ENCODE measurements at places on chromosomes 2 and 18. TPM values are rescaled to one million over a fixed set of nuclear protein-coding genes. Genes with fewer than 3 reads are reported as not detected.
A peak's percentile ranks its signal among the peaks of the same experiment; 100 is the strongest.

DNA sequence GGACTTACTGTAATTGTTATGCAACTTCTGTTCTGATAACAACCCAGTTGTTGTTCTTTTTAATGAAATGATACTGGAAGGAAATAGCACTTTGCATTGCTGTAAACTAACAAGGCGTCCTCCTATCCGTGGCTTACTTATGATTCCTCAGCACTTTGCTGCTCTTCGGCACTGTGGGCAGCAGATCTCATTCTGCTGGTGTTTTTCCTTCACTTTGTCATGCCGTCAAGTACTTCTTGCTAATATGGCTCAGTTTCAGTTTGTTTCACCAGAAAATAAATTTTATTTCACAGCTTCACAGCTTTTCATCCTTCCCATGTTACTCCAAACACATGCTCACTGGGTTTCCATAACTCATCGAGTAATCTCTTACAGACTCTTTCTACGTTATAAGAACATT, 289.3 kb downstream of the MEIS1 start:
- no peak for DNase-seq

DNA sequence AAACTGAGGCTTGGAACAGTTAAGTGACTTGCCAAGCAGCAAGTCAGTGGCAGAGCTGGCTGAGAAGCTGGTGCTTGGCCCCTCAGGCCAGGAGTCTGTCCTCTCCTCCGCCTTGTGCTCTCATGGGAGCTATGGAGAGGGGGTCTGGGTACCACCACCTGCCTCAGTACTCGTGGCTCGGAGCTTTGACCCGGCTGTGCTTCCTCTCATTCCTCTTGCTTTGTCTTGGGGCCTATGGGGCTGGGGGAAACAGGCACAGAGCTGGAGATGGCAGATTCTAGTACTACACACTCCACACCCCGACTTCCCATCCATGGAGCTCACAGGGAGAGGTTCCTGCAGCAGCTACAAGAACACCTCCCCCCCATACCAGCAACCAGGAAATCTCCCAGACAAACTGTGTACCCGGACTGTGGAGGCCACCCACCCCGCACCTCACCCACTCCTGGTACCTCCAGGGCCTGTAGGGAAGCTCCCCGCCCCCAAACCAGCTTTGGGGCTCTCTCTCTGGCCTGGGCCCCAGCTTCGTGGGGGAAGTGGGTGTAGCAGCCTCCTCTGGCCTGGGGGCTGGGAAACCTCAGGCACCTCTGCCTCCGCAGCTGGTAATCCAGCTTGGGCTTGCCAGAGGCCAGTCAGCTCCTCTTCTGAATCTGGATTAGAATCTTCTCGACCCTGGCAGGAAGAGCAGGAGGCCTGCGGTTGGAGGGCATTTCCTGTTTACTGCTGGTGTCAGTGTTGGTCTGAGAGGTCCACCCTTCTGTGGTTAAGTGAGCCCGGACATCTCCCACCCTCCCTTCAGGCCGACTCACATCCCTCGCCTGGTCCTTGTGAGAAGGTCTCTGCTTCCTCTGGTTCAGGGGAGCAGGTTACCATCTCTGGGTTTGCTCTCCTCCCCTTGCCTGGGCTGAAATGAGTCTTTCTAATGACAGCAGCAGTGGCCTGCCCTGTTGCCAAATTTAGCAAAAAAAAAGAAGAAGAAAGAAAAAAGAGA, 22.3 kb upstream of the RHOB start:
- DNase-seq = peak; percentile 78

- DNase-seq = no peak
These were observed 310.1 kb upstream of the HNRNPA3 start for GRCh38 chr2:176902454-176902853.

DNA sequence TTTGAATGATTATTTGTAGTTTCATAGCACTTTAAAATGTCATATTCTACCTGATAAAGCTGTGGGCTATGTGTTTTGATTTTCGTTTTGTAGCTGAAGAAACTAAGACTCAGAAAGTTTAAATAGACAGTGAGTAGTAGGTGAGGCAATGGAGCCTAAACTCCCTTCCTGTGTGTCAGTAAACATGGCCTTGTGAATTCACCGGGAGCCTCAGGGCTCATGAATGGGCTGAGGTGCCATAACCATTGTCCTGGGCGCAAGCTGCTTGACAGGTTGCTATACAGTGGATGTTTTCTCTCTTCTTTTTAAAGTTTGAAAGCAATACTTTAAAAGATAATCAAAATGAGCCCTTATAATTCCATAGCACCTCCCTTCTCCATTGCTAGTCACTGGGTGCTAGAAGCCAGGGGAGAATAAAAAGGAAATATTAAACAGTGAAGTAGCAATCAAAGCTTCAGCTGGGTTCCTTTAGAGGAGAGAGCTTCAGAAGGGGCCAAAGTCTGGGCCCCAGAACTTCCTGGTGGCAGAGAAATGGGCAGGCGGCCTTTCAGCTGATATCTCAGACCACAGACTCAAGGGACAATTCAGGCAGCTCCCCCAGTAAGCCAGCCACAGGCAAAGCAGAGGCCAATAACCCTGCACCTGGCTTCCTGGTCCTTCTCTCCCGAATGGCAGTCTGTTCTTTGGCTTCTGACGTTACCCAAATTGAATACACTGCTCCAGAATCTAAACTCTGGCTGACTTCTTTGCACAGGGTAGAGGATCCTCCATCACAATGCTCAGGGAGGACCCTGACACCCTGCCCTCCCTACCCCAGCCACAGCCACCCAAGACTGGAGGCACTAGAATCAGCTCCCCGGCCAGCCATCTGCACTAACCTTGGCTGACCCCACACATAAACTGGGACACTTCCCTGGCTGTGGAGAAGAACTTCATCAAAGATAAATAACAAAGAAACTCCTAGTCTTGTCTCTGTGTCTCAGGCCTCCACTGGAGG, 51.8 kb upstream of the NPAS2 start:
- DNase-seq = no peak

DNA sequence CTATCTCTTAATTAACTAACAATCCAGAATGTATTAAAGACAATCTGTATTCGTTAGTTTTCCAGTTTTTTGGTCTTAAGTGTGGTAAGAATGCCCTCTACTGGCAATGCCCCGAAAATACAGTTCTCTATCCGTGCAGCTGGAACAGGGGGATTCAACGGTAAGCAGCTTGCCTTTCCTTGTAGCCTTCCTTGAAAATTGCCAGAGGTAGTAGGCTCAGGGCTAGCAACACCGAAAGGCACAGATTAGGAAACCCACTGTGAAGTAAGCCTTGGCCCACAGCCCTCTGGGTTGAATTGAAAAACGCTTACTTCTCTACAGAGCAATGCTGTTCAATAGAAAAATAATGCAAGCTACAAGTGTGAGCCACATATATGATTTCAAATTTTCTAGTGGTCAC, 17.1 kb upstream of the VPS4B start:
- DNase-seq = no peak

GRCh38 chr18:79878741-79879378, 72.6 kb downstream of the SLC66A2 start:
- DNase-seq = peak; percentile 31

GRCh38 chr18:13455471-13455870, 236.9 kb downstream of the LDLRAD4 start:
- DNase-seq = no peak

DNA sequence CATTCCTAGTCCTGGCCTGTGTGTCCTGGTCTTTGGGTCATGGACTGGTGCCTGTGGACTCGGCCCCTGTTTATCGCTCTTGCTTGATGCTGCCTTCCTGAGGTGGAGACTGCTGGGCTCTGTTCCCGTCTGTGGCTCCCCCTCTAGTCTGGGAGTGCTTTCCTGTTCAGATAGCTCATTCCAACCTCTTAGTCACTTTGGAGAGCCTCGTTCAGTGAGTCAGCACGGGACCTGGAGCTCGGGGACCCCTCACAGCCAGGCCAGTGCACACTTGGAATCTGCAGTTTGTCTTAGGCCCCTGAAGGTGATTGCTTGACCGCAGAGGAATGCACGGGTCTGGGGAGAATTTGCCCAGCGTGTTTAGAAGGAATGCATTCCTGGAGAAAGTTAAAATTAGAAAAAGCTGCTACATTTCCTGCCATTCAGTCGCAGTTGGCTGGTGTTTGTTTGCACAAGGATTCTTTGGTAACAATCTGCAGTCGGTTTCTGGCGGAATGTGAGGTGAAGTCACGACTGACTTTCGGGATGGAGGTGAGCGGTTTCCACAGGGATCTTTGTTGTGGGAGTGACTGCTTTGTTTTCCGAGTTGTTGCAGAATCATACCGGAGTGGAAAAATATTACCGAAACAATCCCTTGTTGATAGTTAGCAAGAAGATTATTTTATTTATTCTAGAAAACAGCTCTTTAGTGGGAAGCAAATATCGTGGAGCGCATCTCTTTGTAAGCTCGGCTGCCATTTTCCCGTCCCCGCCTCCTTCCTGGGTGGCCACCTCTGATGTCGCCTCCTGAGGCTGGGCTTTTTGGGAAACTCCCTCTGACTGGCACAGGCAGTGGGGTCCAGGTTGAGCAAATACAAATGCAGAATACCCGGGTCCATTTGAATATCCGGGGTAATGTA, 29.6 kb downstream of the SH3BP4 start:
- peak; percentile 97 for DNase-seq

- DNase-seq = peak; percentile 79
These were observed 59.0 kb upstream of the ZNF396 start for GRCh38 chr18:35436076-35436649.

GRCh38 chr2:8472545-8473323, 209.1 kb upstream of the ID2 start:
- no peak for DNase-seq

DNA sequence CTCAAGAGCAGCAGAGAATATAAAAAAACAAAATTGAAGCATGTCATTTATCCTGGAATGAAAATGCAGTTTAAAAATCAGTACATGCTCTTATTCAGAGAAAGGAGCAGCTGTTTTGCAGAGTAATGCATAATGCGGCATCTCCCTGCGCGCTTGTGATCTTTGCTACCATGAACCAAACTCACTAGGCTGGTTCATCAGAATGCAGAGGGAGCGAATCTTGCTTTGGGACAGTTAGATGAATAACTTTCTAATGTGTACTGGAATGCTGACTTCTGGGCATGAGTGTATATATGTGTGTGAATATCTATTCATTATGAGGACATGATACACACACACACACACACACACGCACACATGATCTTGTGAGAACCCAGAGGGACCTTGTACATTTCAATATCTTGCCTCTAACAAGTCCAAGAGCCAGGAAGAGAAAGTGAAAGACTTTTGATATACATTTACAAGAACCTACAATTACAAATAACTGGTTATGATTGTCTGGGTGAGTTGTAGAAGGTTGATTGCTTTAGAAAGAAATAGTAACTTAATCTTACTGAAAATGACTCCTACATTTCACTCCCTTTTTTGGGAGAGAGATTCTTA, 54.1 kb upstream of the THOC1 start:
- no peak for DNase-seq

DNA sequence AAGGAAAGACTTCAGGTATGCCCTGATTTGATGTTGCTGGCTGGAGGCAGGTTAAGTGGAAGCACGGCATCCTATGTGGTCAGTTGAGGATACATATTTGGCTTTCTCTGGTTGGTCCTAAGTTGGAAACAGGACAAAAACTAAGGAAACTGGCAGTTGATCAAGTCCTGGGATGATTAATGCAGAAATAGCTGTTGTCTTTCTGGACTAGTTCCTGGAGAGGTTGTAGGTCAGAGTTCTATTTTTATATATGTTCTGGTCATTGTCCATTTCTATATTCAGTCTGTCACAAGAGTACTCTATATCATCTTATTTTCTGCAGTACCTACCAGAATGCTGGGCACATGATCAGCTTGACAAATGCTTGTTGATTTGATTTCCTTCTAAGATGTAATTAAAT, 4.0 kb upstream of the SLC35F5 start:
- peak; percentile 42 for DNase-seq

GRCh38 chr2:68235090-68235489, 17.2 kb downstream of the PPP3R1 start:
- no peak for DNase-seq

GRCh38 chr2:239535413-239536144, 134.8 kb upstream of the HDAC4 start:
- peak; percentile 66 for DNase-seq

IFIH1 gene
- total RNA-seq = 9.1 TPM

VWA3B gene
- 0.59 TPM for total RNA-seq

IL1RL1 gene
- 0.29 TPM for total RNA-seq

HMSD gene
- under 0.01 TPM for total RNA-seq

SOWAHC gene
- 17.7 TPM for total RNA-seq

FAM117B gene
- total RNA-seq = 3.2 TPM

YPEL5 gene
- 92.3 TPM for total RNA-seq

CYBRD1 gene
- total RNA-seq = 338 TPM

POTEJ gene
- not detected for total RNA-seq

SERPINB3 gene
- total RNA-seq = not detected

GPR39 gene
- 3.6 TPM for total RNA-seq

CTAGE1 gene
- total RNA-seq = not detected

Measured in osteoblast (primary cell).